ENCODE measurements at places on chromosomes 4 and X.

- DNase-seq = no peak
Observed at GRCh38 chr4:10347815-10348214, 109.4 kb downstream of the ZNF518B start.

GRCh38 chrX:19642241-19643109 is 127.2 kb upstream of the MAP3K15 start:
- DNase-seq = no peak

DNA sequence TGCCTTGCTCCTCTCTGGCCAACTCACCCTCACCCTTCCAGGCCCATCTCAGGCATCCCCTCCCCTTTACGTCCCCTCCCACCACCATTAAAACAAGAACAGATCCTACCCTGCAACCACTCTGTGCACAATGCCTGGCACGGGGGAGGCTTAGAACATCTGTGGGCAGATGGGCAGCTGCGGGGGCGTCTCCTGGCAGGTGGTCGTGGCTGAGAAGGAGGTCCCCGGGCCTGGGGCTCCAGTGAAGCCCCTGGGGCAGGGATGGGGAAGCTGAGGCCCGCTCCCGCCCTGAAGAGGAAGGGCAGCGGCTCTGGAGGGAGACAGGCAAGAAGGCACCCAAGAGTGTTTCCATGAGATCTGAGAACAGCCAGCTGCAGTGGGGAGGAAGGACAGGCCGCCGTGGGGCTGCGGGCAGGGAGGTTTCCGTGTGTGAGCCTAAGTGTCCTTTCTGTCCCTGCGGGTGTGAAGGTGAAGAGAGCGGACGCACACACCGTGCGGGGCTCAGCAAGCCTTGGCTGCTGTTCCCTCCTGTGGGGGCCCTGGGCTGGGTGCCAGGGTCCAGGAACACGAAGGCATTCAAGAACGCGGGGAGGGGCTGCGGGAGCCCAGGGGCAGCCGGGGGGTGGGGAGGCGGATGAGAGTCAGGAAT is 7.8 kb upstream of the TBC1D14 start:
- DNase-seq = no peak

GRCh38 chrX:115939636-115940160 is 230.8 kb upstream of the AGTR2 start:
- DNase-seq = no peak

DNA sequence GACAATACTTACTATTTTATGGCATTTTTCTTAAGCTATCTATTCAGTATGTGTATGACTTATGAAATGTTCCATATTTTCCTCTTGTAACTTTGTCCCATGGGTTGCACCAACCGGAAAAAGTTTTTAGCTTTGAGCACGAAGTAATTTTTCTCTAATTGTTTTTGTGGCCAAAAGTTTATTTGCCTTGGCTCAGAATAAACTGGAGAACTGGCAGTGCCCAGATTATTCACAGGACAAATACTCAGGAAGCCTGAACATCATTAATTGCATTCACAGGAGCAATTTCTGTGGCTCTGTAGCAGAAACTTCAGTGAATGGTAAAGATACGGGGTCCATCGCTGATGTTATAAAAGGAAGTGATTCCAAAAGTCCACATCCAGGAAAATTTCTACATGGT is 184.5 kb downstream of the ARHGAP10 start:
- DNase-seq = no peak

- no peak for DNase-seq
Observed at GRCh38 chr4:107902715-107903114, 28.6 kb upstream of the CYP2U1 start.

DNA sequence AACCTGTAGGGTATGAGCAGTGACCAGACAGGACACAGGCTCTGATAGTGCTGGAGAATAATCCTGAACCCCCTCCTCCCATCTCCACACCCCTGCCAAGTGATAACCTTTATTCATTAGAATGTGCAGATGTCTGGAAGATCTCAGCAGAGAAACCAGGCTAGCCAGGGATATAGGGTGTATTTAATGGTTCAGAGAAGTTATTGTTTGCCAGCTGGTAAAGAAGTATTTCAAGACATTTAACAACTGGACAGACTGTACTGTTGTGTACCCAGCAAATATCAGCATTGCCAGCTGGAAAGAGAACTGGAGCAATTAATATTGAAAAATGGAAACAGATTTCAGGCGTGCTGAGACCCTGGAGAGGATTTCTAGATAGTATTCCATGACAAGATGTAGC is 94.5 kb downstream of the RASGEF1B start:
- no peak for DNase-seq

- no peak for DNase-seq
Observed at GRCh38 chrX:54560411-54560810, 30.4 kb downstream of the GNL3L start.

DNA sequence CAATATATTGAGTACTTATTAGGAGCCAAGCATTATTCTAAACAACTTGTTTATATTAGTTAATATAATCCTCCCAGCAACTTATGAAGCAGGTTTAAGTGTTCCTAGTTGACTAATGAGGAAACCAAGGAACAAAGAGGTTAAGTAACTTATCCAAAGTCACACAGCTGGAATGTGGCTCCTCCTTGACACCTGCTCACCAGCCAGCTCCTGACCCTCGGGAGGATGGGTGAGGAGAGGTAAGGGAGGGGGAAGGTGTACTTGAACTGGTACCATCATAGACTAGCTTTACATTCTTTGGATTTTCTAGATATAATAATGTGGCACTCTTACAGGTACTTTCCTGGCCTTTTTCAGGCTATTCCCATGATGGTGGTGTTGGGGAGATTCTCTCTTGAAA is 50.7 kb downstream of the ARHGEF38 start:
- DNase-seq = no peak

GRCh38 chrX:117458243-117458968 is 658.2 kb downstream of the KLHL13 start:
- DNase-seq = no peak

- no peak for DNase-seq
Observed at GRCh38 chr4:113447061-113447460, 314.5 kb downstream of the CAMK2D start.

- no peak for DNase-seq
Observed at GRCh38 chrX:153426204-153426603, 14.9 kb downstream of the ZFP92 start.

GRCh38 chr4:99736846-99737245 is 79.2 kb upstream of the C4orf54 start:
- no peak for DNase-seq

GRCh38 chrX:10017872-10018271 is 50.7 kb downstream of the CLDN34 start:
- DNase-seq = no peak

DNA sequence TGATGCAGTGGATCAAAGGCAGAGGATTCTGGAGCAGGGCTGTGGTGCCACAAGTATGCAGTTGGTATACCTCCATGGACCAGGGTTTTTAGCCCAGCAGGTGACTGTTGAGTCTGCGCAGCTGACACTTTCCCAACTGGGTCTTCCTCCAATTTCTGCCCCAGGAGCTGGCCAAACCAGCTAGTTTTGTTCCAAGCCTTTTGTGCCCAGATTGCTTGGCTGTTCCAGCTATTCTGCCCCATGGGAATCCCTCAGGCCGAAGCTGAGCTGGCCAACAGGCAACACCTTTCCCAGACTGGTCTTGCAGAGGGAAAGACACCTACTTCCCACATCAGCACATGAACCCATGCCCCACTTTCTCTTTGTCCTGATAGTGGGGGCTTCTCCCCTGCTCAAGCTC is 22.8 kb upstream of the ANKRD17 start:
- no peak for DNase-seq

GRCh38 chrX:119990556-119991004 is 47.0 kb upstream of the NKAP start:
- DNase-seq = no peak

DNA sequence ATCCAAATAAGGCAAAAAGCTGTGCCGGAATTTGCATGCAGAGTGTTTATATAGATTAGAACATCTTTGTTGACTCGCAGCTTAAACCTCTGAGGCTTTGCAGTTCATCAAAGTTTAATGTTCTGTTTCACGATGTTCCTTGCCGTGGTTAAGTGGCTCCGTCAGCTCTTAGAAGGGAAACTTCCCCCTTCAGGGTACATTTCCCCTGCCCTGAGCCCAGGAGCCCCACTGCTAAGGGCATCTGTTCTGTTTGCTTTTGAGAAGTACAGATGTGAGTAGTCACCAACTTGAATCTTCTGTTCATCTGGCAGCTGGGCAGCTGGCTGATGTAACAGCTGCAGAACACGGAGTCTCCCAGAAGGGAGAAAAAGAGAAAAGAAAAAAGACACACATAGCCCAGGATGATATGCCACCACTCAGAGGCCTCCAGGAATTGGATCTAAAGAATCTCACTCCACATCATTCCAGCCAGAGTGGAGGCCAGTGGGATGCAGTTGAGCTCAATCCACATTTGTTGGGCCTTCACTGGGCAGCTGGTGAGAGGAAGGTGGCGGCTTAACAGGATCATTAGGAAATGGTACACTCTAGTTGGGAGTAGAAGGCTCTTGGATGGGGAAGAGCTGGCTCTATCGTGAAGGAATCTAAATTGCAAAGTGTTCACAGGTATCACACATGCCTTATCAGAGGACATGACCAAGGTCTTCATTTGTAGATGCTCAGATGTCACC is 178.7 kb upstream of the RBPJ start:
- peak; percentile 24 for DNase-seq

DNA sequence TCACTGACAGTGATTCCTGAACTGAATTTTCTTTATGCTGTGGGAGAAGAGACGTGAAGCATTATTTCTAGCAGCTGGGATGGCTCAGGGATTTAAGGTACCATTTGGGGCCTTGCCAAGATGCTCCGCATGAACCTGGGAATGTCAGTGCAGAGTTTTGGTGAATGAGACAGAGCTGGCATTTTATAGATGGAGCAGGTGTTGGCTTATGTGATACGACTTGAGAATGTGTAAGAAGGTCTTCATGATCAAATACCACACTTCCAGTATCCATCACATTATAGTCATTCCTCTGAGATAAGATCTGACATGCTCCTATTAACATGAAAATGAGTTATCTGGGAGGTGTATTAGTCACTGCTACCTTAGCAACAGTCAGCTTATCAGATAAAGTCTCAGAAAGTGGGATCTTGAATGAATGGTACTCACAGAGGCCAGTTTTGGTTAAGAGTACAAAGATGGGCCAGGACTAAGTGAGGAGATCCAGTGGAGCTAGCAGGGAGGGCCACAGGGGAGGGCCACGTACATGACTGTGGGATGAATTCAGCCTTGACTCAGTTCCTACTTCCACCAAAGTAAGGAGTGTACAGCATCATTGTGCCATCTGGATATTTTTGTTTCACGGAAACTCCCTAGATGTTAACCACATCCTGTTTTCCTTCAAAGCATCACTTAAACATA is 116.7 kb downstream of the SPCS3 start:
- DNase-seq = no peak

- DNase-seq = no peak
Observed at GRCh38 chrX:112812741-112813140, 27.9 kb downstream of the AMOT start.

DNA sequence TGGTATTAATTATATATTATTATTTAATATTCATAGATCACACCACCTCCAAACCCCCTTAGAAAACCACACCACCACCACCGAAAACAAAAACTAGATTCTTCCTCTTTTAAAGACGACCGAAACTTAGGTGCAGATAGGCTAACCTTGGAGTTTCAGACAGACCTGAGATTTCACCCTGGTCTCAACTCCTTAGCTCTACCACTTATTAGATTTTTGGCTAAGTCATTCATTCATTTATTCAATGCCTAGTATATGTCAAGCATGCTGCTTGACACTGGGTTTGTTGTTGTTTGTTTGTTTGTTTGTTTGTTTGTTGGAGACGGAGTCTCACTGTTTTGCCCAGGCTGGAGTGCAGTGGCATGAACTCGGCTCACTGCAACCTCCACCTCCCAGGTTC is 9.5 kb upstream of the BMP2K start:
- DNase-seq = no peak

- DNase-seq = no peak
Observed at GRCh38 chr4:106803083-106803482, 233.0 kb downstream of the DKK2 start.

DNA sequence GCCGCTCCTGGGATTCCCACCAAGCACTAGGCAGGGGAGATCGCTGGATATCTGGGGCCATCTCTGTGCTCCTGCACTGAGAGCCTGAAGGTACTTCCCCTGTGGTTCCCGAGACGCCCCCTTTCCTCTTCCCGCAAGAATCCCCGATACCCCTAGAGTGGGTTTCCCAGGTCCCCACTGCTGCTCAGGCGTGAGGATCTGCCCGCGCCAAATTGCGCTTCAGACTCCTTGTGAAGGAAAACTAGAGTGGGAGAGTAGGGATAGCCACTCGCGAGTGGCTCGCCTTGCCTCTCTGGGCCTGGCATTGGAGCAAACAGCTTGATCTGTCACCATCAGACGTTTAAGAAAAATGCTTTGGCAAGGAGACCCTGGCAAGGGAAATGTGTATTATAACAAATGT is 1.5 kb downstream of the IL1RAPL2 start:
- no peak for DNase-seq

- DNase-seq = no peak
Observed at GRCh38 chr4:159980826-159981468, 878.1 kb downstream of the RAPGEF2 start.

- no peak for DNase-seq
Observed at GRCh38 chrX:130058652-130059051, 51.6 kb downstream of the ELF4 start.

DNA sequence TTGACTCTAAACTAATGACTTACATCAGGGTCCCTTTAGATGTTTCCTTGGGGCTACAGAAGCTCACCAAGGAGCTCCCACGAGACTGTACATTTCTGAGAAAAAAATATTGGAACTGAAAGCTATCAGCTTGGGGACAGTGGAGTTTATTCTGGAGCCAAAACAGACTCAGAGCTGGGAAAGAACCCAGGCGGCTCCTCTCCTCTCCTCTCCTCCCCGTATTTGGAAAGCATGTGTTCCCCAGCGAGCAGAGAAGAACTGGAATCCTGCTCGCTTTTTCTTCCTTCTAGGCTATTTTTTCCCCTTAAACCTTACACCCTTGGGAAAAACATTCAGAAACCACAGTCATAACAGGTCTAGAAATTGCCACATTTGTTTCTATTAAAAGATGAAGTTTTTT is 4.3 kb upstream of the MAP7D3 start:
- no peak for DNase-seq

GRCh38 chrX:40736170-40736505 is 796 bp upstream of the MED14 start:
- DNase-seq = no peak

DNA sequence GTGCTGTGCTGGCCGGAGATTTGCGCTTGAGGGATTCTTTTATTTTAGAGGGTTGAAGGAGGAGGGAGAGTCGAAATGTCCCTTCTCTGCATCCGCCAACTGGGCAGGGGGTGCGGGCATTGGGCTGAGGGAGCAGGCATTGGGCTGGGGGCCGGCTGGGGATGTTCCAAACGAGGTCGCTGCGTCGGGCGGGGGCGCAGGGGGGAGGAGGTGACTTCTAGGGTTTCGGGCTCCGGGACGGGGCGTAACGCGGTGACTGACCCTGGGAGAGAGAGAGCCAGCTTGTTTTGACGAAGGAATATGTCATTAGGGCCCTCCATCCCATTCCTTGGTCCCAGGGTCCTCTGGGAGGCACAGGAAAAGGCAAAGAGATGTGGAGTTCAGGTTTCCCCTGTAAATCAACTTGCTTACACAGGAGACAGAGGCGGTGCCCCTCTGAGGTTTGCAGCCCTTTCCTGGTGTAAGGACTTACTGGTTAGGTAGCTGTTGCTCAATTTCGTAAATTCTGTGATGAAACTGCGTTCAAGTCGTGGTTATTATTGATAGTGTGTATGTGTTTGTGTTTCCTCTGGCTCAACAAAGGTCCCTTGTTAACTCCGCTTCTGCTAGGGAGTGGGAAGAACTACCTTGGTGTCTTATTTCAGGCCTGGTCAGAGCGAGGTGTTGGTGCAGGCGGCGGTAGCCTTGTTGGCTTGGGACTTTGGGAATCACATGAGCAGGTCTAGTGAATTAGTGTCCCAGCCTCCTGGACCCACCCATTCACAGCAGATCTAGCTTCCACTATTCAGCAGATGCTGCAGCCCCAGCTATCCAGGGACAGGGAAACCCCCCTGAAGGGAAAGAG is 716 bp downstream of the FHIP1A start:
- peak; percentile 3 for DNase-seq

Data from NCI-H187 (cell line).